Heart right ventricle (tissue), 16 donors: ENCODE measurements at places on chromosomes 16 and 17.

DNA sequence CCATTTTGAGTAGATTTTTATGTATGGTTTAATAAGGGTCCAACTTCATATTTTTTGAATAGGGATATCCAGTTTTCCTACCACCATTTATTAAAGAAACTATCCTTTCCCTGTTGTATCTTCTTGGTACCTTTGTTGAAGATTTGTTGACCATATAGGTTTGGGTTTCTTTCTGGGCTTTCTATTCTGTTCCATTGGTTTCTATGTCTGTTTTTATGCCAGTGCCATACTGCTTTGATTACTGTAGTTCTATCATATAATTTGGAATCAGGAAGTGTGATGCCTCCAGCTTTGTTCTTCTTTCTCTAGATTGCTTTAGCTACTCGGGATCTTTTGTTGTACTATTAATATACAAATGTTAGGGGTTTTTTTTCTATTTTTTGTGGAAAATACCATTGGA, 46.5 kb downstream of the PPM1E start:
- DNase-seq, result no peak

DNA sequence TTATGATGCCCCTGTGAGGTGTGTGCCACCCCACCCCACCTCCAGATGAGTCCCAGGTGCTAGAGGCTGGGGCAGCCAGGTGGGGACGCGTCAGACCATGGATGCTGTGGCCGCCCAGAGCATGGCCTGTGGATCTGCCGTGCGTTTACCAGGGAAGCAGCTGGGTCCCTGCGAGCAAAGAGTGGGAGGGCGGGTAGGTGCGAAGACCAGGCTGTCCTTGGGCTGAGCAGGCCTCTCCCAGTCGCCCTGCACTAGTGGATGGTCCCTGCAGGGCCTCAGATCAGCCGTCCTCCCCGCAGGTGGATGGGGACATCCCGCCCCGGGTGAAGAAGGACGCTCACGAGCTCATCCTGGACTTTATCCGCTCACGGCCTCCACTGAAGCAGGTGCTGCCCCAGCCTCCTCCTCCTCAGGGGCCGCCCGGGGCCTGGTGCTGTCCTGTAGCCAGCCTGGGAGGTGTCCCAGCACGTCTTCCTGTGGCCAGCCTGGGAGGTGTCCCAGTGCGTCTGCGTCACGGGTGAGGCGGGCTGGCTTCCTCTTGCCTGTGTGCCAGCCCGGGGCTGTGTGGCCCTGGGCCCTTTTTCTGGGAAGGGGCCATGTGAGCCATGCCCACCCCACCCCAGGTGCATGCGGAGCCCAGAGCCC, 18.0 kb upstream of the TCF25 start:
- DNase-seq, result no peak

DNA sequence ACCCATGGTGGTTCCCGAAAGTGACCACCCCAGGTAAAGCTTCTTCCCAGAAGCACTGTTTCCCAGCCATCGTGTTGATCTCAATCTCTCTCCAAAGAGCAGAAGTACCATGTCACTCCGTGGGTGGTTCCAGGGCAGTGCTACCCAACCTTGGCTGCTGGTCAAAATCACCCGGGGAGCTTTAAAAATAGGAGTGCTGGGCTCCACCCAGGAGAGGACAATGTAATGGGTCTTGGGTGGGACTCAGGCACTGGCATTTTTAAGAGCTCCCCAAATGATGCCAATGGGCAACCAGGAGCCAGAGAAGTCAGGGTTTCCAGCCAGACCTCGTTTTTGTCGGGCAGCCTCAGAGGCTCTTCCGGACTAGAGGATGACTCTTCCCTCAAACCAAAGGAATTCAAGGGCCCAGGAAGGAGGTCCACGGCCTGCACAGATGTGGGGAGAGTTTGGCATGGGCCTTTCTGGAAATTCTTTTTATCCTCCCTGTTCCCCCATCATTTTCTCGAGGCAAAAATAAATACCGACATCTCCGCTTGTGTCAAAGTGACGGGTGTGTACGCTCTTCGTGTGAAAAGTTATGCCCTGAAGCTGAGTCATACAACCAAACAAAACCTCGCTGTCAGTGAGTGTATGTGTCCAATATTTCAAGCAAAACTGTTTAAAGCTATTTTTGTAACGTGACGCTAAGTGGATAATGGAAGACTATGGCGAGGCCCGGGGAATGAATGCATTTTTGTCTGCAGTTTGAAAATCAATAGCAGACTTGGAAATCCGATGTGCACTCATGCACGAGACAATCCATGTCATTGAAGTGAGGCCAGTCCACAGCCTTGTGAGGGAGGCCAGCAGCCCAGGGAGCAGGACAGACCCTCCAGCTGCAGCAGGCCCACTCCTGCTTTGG, 364.1 kb downstream of the FOXL1 start:
- no peak for DNase-seq

- DNase-seq, result no peak
Measured at GRCh38 chr16:13168091-13168572, 266.7 kb downstream of the SHISA9 start.

- no peak for DNase-seq
Measured at GRCh38 chr17:48121923-48122664, 14.5 kb downstream of the SNX11 start.

DNA sequence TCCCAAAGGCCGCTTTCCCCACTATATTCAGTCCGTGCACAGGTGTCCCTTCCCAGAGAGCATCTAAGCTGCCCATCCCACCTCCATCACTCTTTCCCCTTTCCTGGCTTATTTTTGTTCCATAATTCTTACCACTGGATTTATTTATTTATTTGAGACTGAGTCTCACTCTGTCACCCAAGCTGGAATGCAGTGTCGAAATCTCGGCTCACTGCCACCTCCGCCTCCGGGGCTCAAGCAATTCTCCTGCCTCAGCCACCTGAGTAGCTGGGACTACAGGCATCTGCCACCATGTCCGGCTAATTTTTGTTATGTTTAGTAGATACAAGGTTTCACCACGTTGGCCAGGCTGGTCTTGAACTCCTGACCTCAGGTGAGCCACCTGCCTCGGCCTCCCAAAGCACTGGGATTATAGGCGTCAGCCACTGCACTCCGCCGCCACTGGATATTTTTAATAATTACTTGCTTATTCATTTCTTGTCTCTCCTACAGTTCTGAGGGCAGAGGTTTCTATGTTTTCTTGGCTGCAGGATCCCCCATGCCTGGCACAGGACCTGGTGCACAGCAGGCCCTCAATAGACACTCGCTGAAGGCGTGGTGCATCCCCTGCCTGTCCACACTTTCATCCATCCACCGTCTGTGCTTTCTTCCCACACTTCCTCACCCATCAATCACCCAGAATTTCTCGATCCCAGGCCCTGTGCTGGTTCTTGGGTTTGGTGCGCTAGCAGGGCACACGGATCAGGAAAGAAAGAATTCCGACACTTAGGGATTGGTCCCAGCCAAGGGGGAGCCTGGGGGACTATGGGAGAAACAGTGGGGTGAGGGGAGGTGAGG, 9.9 kb upstream of the ADGRG1 start:
- DNase-seq, result no peak

- peak; percentile 30 for DNase-seq
Measured at GRCh38 chr17:57948555-57949420, 6.4 kb downstream of the CUEDC1 start.

GRCh38 chr17:53406907-53407306, 415.8 kb upstream of the KIF2B start:
- DNase-seq, result no peak

DNA sequence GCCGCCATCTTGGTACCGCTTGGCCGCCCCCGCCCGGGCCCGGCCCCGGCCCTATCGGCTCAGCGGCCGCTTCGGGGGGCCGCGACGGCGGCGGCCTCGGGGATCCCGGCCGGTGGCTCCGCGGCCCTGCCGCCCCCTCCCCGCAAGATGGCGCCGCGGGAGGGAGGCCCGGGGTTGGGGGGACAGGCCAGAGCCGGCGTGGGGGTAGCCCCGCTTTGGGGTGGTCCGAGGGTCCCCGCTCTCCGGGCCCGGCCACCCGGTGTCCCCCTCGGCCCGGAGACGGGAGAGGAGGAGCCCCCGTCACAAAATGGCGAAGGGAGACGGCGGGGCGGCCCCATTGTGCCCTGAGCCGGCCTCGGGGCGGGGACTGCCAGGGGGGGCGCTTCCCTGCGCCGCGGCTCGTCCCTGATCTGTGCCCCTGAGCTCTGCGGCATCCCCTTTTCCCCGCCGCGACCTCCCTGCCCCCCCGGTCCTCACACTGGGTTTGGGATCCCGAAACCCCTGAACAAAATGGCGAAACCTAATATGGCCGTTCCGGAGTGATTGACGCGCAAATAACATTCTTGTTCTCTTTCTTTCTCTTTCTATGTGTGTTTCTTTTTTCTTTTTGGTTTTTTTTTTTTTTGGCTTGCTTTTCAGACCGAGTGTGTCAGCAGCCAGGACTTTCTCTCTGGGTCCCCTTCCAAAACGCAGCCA, 986 bp downstream of the HAPSTR1 start:
- peak; percentile 55 for DNase-seq

- no peak for DNase-seq
Measured at GRCh38 chr16:88595101-88595500, 24.9 kb downstream of the ZC3H18 start.

GRCh38 chr17:15117239-15117638, 147.9 kb downstream of the PMP22 start:
- DNase-seq, result no peak
